ENCODE measurements at places on chromosomes 12 and 14.

GRCh38 chr14:45715946-45716345 lies 462.9 kb upstream of the MIS18BP1 start:
- DNase-seq, result no peak

DNA sequence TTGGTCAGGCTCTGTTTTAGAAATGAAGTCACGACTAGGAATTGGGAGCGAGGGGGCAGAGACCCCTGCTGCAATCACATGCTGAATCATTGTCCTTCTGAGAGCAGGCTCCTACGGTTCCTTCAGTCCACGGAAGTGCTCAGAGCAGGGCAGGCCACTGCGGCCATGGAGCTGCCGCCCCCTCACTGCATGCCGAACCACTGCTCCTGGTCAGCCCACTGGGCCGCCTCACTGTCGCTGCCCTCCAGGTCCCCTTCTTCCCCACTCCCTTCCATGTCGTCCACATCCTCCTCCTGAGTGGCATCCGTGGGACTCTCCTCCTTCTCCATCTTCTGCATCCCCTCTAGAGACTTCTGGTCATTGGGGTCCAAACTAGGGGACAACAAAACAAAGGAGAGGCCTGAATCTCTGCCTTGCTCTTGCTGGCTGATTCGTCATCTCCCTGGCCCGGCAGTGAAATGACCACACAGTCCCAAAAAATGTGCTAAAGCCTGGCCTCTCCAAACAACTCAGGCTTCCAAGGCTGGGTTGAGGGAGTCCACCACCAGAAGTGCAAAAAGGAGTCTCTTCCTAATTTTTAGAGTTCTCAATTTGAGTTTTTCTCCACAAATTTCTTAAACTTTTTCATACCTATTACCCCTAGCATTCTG lies 29.4 kb downstream of the ANAPC7 start:
- DNase-seq, result no peak

- DNase-seq, result no peak
These were observed 148.2 kb downstream of the TMEM30B start for GRCh38 chr14:61132894-61133293.

GRCh38 chr12:80017261-80017870 lies 82.0 kb upstream of the OTOGL start:
- peak; percentile 27 for DNase-seq

DNA sequence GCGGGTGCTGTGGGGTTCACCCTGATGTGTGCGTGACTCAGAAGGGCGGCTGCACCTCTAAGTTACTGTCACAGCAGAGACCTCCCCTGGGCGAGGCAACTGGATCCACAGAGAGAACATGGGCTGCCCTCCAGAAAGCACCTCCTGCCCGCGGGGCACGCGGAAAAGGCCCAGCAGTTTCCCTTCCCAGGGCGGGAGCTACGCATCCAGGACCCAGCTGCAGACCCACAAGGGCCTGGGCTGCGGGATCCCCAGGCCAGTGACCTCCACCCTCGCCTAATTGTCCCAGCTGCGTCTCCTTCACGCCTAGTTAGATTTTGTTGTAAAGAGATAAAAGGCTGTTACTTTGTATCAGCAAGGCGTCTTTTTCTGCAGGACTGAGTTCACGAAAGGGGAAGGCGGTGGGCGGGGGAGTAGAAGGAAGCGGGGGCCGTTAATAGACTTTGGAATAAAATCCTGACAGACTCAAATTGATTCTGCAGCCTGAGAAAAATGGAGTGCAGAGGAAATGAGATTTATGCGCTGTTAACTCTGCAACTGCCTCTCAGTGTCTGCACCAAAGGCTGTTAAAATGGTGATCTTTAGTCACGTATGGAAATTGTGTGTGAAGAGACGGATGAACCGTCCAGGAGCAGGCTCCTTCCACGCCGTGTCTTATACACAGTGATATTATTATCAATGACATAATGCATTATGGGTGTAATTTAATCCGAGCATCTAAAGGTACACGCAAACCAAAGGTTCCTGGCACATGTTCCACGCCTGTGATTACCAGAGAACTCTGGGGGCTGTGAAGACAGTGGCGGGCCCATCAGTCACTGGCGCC lies 65.9 kb upstream of the FBRSL1 start:
- DNase-seq, result no peak

GRCh38 chr14:56515739-56516138 lies 63.9 kb upstream of the TMEM260 start:
- DNase-seq, result no peak

DNA sequence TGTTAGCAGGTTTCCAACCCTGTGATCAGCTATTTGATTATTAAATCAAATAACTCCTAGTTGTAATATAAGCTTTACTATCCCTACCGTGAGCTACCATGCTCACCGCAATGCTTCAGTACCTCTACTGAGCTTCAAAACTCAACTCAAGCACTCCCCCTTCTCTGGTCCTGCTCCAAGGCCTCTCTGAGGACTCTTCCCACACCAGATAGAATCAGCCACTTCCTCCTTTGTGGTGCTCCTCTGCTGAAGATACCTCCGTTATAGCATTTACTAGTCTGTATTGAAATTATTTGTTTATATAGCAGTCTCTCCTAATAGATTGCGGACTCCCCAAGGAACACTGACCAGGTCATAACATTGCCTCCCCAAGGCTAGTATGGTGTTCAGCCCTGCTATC lies 17.5 kb downstream of the AREL1 start:
- no peak for DNase-seq

DNA sequence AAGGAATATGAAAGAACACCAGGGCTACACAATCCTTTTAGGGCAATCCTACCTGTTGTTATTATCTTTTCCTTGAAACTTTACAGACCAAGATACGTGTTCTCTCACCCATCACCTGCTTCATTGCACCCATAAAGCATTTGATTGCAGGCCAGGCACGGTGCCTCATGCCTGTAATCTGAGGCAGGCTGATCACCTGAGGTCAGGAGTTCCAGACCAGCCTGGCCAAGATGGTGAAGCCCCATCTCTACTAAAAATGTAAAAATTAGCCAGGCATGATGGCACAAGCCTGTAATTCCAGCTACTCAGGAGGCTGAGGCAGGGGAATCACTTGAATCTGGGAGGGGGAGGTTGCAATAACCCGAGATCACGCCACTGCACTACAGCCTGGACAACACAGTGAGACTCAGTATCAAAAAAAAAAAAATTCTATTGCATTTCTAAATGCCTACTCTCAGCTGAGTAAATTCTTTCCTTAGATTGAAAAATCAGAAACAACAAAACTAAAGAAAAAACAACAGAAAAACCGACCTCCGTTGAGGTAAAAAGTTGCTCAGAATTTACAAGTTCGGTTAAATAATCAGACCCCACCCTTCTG lies 183.7 kb upstream of the TMEM132C start:
- DNase-seq, result no peak

DNA sequence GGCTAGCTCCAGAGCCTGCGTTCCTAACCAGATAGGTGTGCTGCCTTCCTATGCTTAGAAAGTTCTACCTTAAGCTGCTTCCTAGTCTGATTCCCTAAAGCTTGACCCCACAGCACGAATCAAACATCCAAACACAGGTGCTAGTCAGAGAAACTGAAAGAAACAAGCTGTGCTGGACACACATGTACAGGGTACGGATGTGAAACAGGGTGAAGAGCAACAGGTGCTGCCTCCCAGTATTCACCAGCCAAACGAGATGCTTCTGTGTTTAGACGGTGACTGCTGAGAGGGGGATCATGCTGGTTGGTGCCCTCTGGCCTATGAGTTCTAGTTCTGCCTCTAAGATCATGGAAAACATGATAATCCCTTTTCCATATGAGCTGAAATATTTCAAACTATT lies 105.3 kb downstream of the GRIP1 start:
- DNase-seq, result no peak

DNA sequence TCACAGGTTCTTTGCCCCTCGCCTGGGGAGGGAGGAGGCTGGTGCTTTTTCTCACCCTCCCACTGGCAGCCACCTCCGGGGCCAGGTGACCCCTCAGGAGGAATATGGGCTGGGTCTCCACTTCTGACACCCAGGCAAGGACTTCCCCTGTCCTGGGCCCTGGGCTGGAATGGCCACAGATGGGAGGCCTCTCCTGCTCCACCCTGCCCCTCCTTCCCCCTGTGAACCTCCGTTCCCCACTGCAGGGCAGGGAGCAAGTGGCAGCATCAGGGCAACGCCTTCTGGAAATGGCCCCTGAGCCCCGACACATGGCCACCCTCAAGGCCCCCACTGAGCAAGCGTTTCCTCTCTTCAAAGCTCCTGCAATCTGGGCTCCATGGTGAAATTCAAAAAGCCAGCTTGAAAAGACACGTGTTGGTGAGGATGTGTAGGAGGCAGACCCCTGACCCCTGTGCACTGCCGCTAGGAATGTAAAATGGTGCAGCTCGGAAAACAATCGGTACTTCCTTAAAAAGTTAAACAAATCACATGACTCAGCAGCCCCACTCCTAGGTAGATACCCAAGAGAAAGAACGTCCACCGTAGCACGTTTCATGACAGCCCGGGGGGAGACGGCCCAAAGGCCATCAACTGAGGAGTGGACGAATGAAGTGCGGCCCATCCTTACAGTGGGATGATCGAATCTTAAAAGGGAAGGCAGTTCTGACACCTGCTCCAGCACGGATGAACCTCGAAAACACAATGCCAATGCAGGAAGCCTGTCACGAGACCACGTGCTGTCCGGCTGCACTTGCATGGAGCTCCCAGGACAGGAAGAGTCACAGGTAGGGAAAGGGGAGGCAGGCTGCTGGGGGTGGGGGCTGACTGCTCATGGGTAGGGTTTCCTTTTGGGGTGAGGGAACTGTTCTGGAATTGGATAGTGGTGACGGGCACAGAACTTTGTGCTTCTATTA lies 11.5 kb downstream of the XRCC3 start:
- no peak for DNase-seq

DNA sequence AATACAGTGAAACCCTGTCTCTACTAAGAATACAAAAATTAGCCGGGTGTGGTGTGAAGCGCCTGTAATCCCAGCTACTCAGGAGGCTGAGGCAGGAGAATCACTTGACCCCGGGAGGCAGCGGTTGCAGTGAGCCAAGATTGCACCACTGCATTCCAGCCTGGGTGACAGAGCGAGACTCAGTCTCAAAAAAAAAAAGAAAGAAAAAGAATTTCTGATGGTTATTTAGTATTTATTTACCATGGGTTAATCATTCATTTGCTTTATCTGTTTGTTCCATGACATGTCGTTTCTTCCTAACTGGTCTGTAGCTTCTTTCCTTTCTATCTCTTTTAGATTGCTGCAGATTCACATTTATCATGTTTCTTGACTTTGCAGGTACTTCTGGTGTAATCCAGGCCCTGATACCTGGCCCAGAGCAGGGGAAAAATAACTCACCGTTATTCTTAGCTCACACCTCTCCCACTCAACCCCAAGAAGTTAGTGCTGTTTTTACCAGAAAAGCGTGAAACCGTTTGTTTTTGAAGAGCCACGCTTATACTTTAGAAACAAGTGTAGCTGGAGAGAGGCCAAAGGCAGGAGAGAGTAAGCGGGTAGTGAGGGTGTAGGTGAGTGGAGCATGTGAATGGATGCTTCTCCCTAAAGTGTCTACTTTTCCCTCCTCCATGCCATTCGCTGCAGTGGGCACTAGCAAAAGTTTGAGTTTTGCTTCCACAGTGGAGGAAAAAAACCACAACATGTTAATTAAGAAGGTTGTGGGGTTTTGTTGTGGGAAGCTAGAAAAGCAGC lies 45.4 kb downstream of the SRGAP1 start:
- no peak for DNase-seq

DNA sequence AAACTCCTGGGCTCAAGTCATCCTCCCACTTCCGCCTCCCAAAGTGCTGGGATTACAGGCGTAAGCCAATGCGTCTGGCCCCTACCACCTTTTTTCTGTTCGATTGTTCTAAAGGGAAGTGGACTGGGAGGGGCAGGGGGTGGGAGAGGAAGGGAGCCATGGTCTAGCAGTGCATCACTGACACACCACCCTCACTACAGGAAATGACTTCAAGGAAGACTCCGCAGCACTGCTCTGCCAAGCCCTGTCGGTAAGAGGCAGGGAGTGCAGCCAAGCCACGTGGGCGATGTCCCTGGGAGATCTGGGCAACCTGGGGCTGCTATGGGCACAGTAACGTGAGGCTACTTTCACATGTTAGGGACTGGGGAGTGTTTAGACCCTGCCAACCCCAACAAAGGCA lies 18.0 kb downstream of the LRRC74A start:
- peak; percentile 60 for DNase-seq

GRCh38 chr12:4379405-4379804 lies at the start of gene FGF23:
Gene FGF23, minus strand, starts transcription at chr12:4379712. Its CDS starts 130 bp downstream, at chr12:4379582.
- DNase-seq, result no peak

DNA sequence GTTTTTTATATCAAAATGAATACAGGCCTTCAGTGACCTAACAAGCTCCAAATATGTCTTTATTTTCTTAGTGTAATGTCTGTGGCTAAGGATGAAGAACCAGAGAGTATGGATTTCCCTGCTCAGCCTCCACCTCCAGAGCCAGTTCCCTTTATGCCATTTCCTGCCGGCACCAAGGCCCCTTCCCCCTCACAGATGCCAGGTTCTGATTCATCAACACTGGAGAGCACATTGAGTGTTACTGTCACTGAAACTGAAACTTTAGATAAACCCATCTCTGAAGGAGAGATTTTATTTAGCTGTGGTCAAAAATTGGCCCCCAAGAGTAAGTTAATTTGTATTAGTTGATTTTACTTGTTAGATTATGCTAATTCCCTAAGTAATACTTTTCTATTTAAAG lies 61.0 kb downstream of the KIAA0586 start:
- no peak for DNase-seq
